OCI-LY7 (cell line): ENCODE measurements at places on chromosomes 4 and X.

- no peak for DNase-seq
Observed at GRCh38 chr4:121698236-121698671, 1.5 kb upstream of the ANXA5 start.

DNA sequence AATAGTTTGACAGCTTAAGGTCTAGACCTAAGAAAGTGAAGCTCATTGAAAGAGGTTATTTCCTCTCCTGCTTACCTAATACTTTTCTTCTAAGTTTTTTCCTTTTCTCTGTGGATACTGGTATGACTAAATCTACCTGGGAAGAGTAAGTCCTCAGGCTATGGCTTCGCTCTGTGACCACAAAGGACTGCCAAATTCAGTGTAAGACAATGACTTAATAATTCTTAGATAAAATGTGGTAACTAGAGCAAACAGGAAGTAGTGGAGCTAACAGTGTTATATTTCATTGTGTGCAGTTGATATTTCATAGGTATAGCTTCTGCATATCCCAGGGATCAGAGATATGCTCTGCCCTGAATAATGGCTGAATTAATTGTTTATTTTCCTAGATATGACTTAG is 418.9 kb downstream of the CCSER1 start:
- DNase-seq, result no peak

- DNase-seq, result no peak
Observed at GRCh38 chr4:169315530-169316343, 45.0 kb upstream of the SH3RF1 start.

DNA sequence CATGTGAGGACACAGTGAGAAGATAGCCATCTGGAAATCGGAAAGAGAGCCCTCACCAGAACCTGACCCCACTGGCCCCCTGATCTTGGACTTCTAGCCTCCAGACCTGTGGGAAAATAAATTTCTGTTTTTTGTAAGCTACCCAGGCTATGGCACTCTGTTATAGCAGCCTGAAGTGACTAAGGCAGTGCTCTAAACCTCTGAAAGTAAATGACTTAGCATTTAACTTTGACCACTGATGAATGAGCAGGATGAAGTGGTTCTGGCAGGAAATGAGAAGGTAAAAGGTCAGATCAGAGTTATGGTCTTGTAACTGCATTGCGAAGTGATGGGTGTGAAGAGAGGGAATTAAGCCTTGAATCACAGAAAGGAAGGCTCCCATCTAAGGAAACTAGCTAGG is 17.0 kb downstream of the GPAT3 start:
- no peak for DNase-seq

DNA sequence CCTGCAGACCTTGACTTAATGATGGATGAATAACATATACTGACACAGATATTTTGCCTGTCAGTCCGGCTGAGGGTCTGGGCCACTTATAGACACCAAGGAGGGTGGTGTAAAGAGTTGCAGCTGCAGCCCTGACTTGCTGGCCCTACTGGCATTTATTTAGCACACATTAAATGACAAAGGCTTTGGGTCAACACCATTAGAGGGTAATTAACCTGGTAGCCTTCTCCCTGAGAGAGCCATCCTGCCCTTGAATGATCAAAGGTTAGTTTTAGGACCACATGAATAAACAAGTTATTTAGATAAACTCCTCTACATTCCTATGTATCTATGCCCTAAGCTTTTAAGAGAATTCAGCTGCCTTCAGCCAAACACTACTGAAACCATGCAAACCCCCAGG is 110.8 kb upstream of the DGKK start:
- DNase-seq, result no peak

DNA sequence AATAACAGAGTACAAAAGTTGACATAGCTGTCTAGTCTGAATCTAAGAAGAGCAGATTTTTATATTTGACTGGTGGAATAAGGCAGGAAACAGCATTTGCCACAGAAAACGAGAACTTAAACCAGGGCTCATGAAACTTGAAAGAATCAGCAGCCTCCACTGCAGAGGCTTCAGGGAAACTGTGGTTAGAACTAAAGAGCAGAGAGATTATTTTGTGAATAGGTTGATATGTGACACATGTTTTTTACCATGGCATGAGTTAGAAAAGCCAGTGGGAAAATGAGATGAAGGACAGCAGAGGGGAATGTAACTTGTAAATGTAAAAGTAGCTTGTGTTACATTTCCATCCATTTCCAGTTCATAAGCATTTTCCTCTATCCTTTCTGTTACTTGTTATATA is 63.7 kb upstream of the CAMK2D start:
- peak; percentile 32 for DNase-seq

DNA sequence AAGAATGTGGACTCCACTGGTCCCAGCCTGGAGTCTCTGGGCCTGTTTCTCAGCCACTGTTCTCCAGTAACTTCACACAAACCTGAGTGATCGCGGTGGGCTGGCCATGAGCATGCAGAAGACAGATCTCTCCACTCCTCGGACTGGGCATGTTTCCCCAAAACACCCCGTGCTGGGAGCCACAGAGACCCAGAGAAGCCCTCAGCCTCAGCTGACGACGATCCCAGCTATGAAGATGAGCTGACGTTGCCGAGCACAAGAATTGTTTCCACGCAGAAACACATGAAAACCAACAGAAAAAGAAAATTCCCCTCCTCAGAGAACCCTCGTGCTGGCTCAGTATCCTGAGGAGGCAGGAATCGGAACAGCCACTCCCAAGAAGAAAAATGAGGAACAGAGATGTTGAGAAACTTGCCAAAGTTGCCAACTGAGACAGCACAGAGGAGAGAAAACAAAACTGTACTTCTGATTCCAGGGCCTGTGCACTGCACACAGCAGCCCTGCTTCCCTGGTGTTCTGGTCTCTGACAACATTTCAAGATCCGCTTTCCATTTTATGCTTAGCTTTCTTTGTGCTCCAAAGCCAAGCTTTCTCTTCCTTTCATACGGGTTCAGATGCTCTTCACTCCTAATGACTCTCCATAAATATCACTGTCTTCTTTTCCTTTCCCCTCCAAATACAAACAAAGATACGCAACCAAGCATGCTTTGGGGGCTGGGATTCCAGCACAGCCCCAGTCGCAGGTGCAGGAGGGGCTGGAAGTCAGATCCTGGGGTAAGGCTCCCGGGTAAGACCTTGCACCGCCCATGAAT is 81.4 kb downstream of the IRF2 start:
- DNase-seq, result no peak

- DNase-seq, result no peak
Observed at GRCh38 chr4:136505020-136505419, 1027.3 kb downstream of the PCDH18 start.

DNA sequence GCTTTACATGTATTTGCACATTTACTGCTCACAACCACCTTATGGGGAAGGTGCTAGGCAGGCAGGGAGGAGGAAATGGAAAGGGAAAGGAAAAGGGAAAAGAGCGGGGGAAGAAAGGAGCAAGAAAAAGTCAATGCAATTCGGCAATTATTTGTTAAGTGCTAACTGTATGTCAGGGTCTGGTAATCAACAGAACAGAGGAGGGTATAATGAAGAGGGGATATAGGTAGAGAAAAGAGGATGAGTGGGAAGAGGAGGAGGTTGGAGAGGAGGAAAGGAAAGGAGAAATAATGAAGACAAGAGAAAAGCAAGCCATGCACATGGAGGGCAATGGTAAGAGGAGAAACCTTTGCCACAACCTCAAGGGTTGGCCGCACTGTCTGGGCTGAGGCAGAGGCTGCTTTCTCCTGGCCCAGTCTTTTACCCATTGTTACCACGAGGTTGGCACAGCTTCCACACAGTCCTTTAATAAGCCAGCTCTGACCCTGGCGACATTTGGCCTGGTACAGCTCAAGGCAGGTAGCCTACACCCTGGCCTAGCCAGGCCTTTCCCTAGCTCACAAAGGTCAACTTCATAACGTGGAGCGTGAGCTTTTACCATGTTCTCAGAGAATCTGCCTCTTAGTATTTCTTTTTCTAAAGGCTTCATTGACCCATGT is 836 bp downstream of the BTK start:
- no peak for DNase-seq

DNA sequence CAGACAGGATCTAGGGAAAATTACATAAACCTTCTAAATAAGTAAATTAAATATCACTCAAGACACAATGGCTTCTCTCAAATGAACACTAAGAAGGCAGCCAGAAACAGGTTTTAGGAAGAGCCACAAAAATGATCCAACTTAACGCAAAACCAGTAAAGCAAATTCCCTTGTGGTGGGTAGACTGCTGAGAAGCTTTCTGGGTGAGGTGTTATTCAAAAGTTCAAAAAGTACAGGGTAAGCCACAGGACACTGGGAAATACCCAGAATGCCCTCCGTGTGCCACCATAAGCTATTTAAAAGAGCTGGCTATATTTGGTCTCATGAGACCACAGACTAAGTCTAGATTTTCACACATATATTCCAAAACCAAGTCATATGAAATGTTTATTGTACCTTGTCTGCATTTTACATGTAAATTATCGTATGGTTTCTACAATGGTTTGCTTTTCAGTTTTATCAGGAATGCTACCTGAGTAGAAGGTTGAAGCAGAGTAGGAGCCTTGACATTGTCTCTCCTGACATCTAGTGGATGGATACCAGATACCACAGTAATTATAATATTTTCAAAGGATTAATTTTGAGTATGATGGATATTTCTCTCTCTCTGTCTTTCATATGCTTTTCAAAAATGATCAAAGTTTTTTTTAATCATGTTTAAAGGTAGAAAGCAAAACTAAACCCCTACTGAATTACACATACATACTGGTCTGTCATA is 109.3 kb upstream of the KLHL13 start:
- DNase-seq, result peak; percentile 27

GRCh38 chr4:118326585-118326984 is 26.2 kb downstream of the PRSS12 start:
- DNase-seq, result no peak

- DNase-seq, result no peak
Observed at GRCh38 chrX:48890934-48891401, 6.6 kb downstream of the TIMM17B start.

- no peak for DNase-seq
Observed at GRCh38 chr4:171067422-171067821, 745.8 kb upstream of the GALNTL6 start.

DNA sequence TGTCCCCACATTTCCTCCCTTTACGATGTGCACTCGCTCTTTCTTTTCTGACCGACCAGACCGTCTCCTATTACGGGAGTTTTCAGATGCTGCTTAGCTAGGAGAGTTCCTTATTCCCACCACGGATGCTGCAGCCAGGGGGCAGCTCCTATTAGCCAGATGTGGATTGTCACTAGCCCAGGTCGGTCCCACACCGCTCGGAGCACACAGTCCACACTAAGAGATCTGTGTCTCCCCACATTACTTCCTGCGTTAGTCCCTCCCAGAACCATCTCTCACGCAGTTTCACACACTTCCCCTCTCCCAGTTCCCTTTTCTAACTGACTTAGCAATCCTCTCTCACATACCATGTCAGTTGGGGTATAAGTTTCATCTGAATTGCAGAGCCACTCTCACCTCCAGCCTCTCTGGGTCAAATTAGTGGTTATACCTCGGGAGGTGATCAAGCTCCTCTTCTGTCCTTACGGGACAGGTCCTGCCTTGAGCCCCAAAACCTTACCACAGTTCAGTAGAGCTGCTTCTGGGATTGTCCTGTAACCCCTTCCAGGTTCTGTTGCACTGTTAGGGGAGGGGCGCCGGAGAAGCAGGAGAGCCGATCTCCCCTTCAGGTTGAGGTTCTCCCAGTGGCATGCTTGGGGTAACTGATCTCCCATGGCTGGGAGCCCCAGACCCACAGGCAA is 28.2 kb downstream of the SULT1E1 start:
- no peak for DNase-seq

- DNase-seq, result no peak
Observed at GRCh38 chr4:80265571-80266252, 752 bp upstream of the FGF5 start.

- no peak for DNase-seq
Observed at GRCh38 chr4:150123087-150123486, 44.8 kb downstream of the DCLK2 start.

- DNase-seq, result no peak
Observed at GRCh38 chr4:165331823-165332222, 4.4 kb downstream of the MSMO1 start.

GRCh38 chr4:38738940-38739803 is 43.6 kb downstream of the TLR10 start:
- DNase-seq, result no peak

DNA sequence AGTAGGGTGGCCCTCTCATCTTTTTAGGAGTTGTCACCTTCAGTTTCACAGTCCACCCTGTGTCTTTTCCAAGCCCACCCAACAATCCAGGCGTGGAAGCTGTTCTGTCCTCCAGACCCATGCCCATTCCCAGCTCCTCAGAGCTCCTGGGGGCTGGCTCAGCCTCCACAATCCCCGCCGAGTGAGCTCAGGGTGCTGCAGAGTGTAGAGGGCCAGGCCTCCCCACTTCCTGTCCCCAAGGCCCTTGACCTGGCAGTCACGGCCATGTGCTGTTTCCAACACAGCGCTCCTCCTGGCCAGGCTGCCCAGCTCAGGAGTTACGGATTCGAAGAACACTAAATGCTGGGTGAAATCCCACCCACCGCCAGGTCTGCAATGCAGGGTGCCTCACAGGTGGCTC is 31.8 kb downstream of the PDHA1 start:
- no peak for DNase-seq

DNA sequence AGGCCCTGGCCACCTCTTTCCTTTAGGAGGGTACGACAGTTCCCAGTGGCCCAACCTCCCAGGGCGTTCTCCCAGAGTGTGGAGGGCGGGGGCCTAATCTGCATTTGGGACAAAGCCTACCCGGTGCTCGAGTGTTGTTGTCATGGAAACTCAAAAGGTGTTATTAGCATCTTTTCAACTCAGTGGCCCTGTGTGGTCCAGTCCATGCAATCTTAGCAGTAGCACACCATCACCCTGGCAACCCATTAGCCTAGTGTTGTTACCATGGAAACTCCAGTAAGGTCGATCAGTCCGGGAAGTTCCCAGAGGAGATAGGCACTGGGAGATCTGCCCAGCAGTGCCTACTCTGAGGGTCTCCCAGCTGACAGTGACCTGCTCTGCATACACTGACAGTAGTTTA is 20.2 kb downstream of the APLN start:
- DNase-seq, result no peak

- no peak for DNase-seq
Observed at GRCh38 chr4:32472918-32473317, 1752.7 kb downstream of the PCDH7 start.

DNA sequence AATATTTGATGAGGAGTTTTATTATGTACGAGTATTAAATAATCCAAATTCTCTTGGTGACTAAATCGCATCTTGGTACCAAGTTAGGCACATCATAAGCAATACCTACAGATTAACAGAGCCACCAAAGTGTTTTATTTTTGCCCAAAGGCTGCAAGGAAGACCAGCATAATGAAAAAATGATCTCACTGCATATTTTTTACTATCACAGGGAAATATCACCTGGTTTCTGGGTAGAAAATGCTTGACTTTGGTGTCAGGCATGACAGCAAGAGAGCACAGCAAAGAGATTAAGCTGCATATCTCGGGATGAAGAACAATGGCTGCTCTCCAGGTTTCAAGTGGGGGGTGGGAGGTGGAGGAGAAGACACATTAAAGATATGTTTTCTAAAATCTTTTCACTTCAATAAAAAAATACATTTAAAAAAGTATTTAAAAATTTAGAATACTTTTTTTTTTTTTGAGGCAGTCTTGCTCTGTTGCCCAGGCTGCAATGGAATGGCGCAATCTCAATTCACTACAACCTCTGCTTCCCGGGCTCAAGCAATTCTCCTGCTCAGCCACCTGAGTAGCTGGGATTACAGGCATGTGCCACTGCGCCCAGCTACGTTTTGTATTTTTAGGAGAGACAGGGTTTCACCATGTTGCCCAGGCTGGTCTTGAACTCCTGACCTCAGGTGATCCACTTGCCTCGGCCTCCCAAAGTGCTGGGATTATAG is 86.1 kb downstream of the FRYL start:
- no peak for DNase-seq

- no peak for DNase-seq
Observed at GRCh38 chrX:72041871-72042851, 89.6 kb downstream of the RTL5 start.

GRCh38 chr4:53507671-53508286 is 83.5 kb downstream of the LNX1 start:
- DNase-seq, result no peak
